ENCODE measurements at places on chromosomes 11 and 22.

DNA sequence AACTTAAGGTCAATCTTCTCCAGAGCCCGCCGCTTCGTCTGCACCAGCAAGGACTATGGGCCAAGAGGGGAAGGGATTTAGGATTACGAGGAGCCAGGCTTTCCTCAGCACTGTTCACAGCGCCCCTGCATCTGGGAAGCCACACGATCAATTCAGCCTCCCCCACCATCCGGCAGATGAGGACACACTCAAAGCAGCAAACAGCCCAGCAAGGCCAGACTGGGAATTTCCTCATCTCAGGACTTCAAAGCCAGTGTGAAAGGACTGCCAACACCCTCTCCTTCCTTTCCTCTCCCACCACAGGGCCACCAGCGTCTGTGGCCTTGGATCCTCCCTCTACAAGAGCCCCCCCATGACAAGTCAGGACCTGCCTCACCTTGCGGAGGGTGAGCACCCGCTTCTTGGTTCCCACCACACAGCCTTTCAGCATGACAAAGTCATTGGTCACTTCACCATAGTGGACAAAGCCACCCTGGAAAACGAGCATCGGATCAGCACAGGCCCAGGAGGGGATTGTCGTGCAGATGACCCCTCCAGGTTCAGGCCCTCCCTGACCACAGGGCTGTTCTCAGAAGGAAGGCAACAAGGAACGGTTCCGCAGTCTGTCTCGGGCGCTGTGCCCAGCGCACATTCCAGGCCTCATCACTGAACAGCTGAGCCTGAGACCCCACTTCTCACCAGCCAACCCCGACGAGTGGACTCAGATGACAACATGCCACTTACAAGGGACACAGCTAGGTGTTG, 6.0 kb downstream of the RPL3 start:
- no peak for DNase-seq

GRCh38 chr22:37560608-37561211, 430 bp downstream of the CDC42EP1 start:
- peak; percentile 65 for DNase-seq

GRCh38 chr11:94766713-94767206, 1.4 kb upstream of the AMOTL1 start:
- DNase-seq: no peak

GRCh38 chr11:2441171-2441570, 3.1 kb downstream of the TRPM5 start:
- DNase-seq: no peak

GRCh38 chr22:48871176-48871840, 956.4 kb downstream of the BRD1 start:
- DNase-seq: no peak

Data from ACHN (cell line).